ENCODE measurements at places on chromosomes 2 and 18. TPM values are rescaled to one million over a fixed set of nuclear protein-coding genes. Genes with fewer than 3 reads are reported as not detected.

DNA sequence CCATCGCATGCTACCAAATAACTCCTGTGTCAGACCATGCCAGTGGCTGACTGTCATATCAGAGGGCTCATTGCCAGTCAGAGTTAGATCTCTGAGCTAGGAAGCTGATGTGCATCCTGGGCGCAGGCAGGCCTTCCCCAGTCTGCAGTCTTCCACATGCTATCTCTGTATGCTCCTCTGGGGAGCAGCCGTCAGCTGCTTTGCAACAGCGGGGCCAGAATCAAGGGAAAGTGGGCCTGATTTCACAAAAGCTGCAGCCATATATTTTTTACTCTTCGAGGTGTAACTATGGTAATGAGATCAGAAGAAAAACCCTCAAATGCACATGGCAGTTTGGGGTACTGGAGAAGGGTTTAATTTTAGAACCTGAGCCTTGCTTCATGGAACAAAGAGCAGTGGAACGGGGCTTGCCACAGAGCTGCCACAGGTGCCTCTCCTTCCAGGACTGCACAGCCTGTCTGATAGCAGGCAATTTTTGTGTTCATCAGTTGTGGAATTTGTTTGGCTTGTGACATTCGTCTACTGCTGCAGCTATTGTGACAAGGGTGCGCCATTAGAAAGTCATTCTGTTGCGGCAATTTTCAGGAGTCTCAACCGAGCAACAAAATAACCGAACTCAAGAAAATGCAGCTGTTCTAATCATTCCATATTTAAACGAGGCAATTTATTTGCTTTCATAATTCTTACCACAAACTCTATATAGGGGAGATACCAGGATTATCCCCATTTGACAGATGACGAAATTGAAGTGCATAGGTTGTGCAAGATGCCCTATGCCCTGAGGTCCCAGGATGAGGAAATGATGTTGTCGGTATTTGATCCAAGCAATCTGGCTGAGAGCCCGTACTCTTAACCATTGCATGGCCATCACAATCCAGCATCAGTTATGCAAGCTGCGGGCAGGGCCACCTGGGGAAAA is 109.6 kb upstream of the CYRIA start:
- H3K27ac ChIP-seq: no peak overlapping the region
- peak; percentile 14 for DNase-seq
- no peaks in the 10 kb centered on the region for H3K36me3 ChIP-seq
- no peak overlapping the region for H3K4me3 ChIP-seq

The KCNG3 gene
- 0.16 TPM for total RNA-seq

The SCN7A gene
- 3.3 TPM for total RNA-seq

GRCh38 chr2:38765149-38765548 is 12.9 kb upstream of the GEMIN6 start:
- no peak overlapping the region for H3K4me3 ChIP-seq
- H3K27ac ChIP-seq: no peak overlapping the region
- no peak for DNase-seq
- H3K36me3 ChIP-seq: no peaks in the 10 kb centered on the region
- no peaks in the 10 kb centered on the region for H3K27me3 ChIP-seq

The CAVIN2 gene
- total RNA-seq: 0.11 TPM

The CTDP1 gene
- total RNA-seq: 24.9 TPM

- peaks cover under 1% of the 10 kb centered on the region for H3K4me1 ChIP-seq
- peaks cover 2% of the 10 kb centered on the region for H3K36me3 ChIP-seq
- H3K27me3 ChIP-seq: no peaks in the 10 kb centered on the region
- H3K27ac ChIP-seq: no peak overlapping the region
These were observed 14.9 kb upstream of the CNNM3 start for GRCh38 chr2:96801005-96801785.

- no peaks in the 10 kb centered on the region for H3K27me3 ChIP-seq
- no peak overlapping the region for H3K27ac ChIP-seq
- H3K36me3 ChIP-seq: peaks cover 11% of the 10 kb centered on the region
- no peak overlapping the region for H3K4me3 ChIP-seq
- H3K4me1 ChIP-seq: no peaks in the 10 kb centered on the region
These were observed 907.1 kb downstream of the ERBB4 start for GRCh38 chr2:211631503-211631902.

DNA sequence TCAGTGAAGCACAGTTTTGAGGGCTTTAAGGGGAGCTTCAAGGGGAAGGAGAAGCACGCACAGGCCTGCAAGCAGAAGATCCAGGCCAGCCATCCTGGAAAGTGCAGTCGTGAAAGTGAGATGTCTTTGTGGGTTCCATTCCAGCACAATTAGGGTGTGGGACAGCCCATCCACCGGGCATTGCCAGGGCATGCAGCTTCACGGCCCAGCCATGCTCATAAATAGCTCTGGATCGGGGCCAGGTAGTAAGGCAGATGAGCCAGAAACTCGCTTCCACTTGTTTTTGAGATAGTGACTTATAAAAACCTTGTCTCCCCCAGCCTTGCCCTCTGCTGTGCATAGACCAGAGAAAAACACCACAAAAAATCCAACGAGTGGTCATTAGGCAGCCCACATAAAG is 21.0 kb downstream of the KDSR start:
- H3K27me3 ChIP-seq: no peaks in the 10 kb centered on the region
- DNase-seq: no peak
- peaks cover 22% of the 10 kb centered on the region for H3K36me3 ChIP-seq

- H3K27me3 ChIP-seq: peaks cover 21% of the 10 kb centered on the region
- no peak overlapping the region for H3K27ac ChIP-seq
- no peak overlapping the region for H3K4me3 ChIP-seq
- no peaks in the 10 kb centered on the region for H3K36me3 ChIP-seq
- no peak for DNase-seq
- H3K4me1 ChIP-seq: no peaks in the 10 kb centered on the region
These were observed 313.0 kb upstream of the MYT1L start for GRCh38 chr2:2644040-2644439.

The DUSP2 gene
- total RNA-seq: 0.64 TPM

DNA sequence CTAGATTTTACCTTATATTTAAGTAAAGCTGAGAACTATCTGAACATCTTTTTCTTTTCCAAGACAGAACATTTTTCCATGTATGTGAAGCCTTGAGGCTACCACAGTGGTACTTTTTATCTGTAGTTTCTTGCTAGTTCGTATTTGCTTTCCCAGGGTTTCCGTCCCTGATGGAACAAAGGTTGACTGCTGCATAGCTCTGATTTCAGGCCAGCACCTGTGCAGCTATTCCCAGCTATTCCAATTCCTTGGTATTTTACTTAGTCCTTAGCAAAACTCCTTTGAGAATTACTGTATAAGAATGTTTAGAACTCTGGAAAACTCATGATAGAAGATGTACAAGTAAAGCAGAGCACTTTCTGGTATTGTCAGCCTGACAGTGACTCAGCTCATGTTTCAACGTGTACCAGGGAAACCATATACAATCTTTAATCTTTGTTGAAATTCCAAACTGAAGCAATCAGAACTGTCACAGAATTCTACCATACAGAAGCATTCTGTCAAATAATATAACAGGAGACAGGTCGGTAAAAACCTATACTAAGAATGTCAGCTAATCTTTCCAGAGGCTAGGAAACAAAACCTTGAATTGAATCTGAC is 162.2 kb downstream of the PKP4 start:
- DNase-seq: no peak
- H3K4me1 ChIP-seq: peaks cover 5% of the 10 kb centered on the region
- H3K27me3 ChIP-seq: no peaks in the 10 kb centered on the region
- H3K4me3 ChIP-seq: no peak overlapping the region

GRCh38 chr2:210445116-210445707 is 31.3 kb downstream of the LANCL1 start:
- peaks cover 5% of the 10 kb centered on the region for H3K4me1 ChIP-seq
- H3K4me3 ChIP-seq: no peak overlapping the region
- H3K27me3 ChIP-seq: no peaks in the 10 kb centered on the region
- peaks cover 43% of the 10 kb centered on the region for H3K36me3 ChIP-seq
